CD4-positive, alpha-beta memory T cell (primary cell): ENCODE measurements at places on chromosomes 4 and X. TPM values are rescaled to one million over a fixed set of nuclear protein-coding genes. Genes with fewer than 3 reads are reported as not detected.

The UTP3 gene
- 43.2 TPM for total RNA-seq

DNA sequence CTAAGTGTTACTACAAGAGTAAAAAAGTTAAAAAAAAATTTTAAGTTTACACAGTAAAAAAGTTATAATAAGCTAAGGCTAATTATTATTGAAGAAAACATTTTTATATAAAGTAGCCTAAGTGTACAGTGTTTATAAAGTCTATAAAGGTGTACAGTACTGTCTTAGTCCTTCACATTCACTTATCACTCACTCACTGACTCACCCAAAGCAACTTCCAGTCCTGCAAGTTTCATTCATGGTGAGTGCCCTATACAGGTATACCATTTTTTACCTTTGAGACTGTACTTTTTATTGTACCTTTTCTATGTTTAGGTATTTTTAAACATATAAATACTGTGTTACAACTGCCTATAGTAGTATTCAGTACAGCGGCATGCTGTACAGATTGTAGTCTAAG lies 74.2 kb downstream of the TMEM165 start:
- H3K36me3 ChIP-seq, result peaks cover 8% of the 10 kb centered on the region
- no peak for DNase-seq
- H3K27ac ChIP-seq, result no peak overlapping the region

The BCORL1 gene
- 14.2 TPM for total RNA-seq

DNA sequence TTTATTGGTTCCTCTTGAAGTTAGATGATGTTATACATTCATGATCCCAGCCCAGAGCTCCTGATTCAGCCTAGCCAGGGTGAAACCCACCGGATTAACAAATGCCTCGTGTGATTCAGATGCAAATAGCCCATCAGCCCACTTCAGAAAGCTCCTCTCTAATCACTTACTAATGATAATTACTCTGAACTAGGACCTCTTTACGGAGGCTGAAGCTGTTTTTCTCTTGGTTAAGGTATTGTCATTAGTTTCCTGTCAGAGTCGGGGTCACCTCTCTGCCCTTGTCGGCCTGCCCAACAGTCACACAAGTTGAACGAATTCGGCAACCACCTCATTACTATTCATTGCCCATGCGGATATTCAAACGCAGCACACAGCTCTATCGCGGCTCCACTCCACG lies 36.6 kb downstream of the ZFP42 start:
- no peaks in the 10 kb centered on the region for H3K36me3 ChIP-seq
- H3K4me3 ChIP-seq, result no peak overlapping the region
- H3K4me1 ChIP-seq, result no peaks in the 10 kb centered on the region
- H3K27me3 ChIP-seq, result no peaks in the 10 kb centered on the region
- DNase-seq, result no peak

DNA sequence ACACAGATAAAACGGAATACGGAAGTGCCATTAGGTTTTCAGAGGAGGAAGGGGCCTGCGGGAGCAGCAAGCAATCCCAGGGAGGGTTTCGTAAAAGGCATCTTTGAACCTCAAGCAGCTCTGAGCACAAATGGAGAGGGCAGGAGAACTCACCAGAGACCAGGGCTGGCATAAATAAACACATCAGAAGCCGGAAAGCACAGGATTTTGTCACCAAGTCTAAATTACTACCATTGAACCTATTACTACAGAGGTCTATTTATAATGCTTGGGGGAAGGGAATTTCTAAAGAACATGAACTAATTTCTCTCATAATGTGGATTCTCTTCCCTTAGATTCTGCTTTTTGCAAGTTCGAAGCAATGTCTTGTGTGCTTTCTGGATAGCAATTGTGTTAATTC lies 39.6 kb upstream of the MBTPS2 start:
- H3K27ac ChIP-seq, result no peak overlapping the region
- no peaks in the 10 kb centered on the region for H3K4me1 ChIP-seq
- no peaks in the 10 kb centered on the region for H3K27me3 ChIP-seq
- no peaks in the 10 kb centered on the region for H3K36me3 ChIP-seq
- no peak overlapping the region for H3K4me3 ChIP-seq
- DNase-seq, result no peak

The NAT8L gene
- total RNA-seq, result not detected

The MAGEC2 gene
- total RNA-seq, result not detected

The RAI2 gene
- 1.2 TPM for total RNA-seq

The OTC gene
- total RNA-seq, result not detected

The RHOH gene
- 198 TPM for total RNA-seq

DNA sequence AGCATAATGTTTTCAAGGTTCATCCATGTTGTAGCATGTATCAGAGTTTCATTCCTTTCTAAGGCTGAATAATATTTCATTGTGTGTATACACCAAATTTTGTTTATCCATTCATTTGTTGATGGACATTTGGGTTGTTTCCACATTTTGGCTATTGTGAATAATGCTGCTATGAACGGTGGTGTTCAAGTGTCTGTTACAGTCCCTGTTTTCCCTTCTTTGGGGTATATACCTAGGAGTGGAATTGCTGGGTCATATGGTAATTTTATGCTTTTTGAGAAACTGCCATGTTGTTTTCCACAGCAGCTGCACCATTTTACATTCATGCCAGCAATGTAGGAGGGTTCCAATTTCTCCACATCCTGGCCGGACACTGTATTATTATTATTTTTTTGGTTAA lies 3.4 kb upstream of the USP9X start:
- no peaks in the 10 kb centered on the region for H3K27me3 ChIP-seq
- DNase-seq, result no peak
- H3K4me1 ChIP-seq, result peaks cover 7% of the 10 kb centered on the region
- no peaks in the 10 kb centered on the region for H3K36me3 ChIP-seq
- H3K4me3 ChIP-seq, result no peak overlapping the region

DNA sequence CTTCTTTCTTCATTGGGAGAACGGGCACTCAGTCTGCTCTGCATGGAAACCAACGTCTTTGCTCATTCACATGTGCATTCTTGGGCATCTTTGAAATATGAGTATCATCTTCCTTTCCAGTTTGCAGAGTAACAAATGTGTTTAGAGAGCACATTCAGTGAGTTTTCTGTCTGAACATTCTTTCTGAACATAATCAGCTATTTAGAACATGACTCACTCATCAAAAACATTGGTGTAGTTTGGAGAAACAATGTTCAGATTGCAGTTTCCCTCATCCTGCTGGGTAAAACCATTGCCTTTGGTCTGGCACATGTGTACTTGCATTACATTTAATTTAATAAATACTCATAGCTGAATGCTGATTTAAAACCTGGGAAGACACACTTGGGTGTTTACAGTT lies 81.5 kb upstream of the F9 start:
- no peaks in the 10 kb centered on the region for H3K4me1 ChIP-seq
- H3K27me3 ChIP-seq, result no peaks in the 10 kb centered on the region
- H3K27ac ChIP-seq, result no peak overlapping the region
- no peak overlapping the region for H3K4me3 ChIP-seq
- no peaks in the 10 kb centered on the region for H3K36me3 ChIP-seq
- no peak for DNase-seq

The STPG2 gene
- 0.84 TPM for total RNA-seq

DNA sequence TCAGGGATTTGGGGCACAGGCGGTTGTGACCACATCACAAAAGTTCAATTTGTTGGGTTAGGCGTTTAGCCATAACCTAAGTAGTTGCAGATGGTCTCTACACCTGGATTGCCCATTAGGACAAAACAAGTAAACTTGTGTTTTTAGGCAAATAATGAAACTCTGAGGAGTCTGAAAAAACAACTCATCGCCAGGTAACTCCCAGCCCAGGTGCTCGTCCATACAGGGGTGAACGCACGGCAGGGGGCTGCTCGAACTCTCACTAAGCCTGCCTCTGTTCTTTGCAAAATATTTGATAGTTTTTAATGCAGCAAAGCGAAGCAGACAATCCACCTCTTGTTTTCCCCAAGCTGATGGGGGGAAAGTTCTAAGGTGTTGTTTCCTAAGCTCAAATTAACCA lies 559 bp upstream of the RHOH start:
- DNase-seq, result no peak
- H3K36me3 ChIP-seq, result no peaks in the 10 kb centered on the region
- H3K4me3 ChIP-seq, result peak overlapping the region; percentile 84
- no peaks in the 10 kb centered on the region for H3K27me3 ChIP-seq

- no peak overlapping the region for H3K27ac ChIP-seq
- no peaks in the 10 kb centered on the region for H3K4me1 ChIP-seq
- DNase-seq, result no peak
- no peak overlapping the region for H3K4me3 ChIP-seq
- no peaks in the 10 kb centered on the region for H3K36me3 ChIP-seq
- no peaks in the 10 kb centered on the region for H3K27me3 ChIP-seq
Observed at GRCh38 chr4:76747563-76747962, 150.4 kb downstream of the SOWAHB start.

The CENPE gene
- 0.67 TPM for total RNA-seq

The CCSER1 gene
- total RNA-seq, result 1.7 TPM

The POF1B gene
- total RNA-seq, result 0.90 TPM

The DRP2 gene
- total RNA-seq, result not detected

DNA sequence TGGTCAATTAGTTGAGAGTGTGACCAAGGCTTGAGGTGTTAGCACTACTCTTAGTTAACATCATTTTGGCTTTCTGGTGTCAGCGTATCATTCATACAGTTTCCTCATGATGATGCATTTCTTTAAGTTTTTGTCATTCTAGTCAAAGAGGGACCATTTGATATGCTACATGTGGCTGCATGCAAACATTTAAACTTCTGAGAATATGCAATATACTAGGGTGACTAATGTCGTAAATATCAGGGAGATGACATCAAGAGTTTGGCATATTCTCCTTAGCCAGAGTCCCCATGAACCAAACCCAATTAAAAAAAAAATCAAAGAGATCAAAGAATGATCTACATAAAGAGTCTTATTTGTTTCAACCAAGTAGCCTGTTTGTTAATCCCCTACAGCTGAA lies 537.4 kb upstream of the PCDH7 start:
- no peak overlapping the region for H3K27ac ChIP-seq
- no peak for DNase-seq
- no peak overlapping the region for H3K4me3 ChIP-seq
- H3K4me1 ChIP-seq, result no peaks in the 10 kb centered on the region
- no peaks in the 10 kb centered on the region for H3K27me3 ChIP-seq

GRCh38 chrX:136666088-136666487 lies 18.1 kb downstream of the CD40LG start:
- DNase-seq, result no peak
- peaks cover 10% of the 10 kb centered on the region for H3K36me3 ChIP-seq
- H3K27me3 ChIP-seq, result no peaks in the 10 kb centered on the region
- H3K4me1 ChIP-seq, result peaks cover 95% of the 10 kb centered on the region
- H3K4me3 ChIP-seq, result no peak overlapping the region

DNA sequence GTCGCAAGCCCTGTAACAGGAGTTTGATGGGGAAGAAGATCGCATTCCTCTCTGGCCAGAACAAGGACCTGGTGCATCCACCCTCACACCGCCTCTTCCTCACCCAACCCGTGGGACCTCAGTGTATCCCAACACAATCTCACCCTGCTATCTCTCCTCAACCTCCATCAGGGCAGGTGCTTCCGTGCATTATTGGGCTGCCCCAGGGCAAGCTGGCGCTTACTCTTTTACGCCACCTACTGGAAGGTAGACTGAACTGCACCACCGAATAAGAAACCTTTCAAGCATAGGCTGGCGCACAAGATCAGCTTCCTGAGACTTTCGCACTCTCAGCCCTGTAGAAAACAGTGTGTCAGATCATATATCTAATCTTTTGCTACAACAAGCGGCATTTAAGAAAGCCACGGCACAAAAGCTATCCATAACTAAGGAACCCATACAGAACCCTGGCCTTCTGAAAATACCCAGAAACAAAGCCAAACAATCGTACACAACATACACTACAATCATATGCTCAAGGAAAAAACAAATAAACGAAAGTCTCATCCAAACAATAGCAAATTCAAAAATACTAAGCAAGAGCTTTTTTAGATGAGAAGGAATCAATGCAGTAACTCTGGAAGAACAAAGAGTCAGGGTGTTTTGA lies 209.3 kb downstream of the UGT8 start:
- H3K27ac ChIP-seq, result no peak overlapping the region
- H3K4me1 ChIP-seq, result no peaks in the 10 kb centered on the region
- H3K27me3 ChIP-seq, result no peaks in the 10 kb centered on the region
- DNase-seq, result peak; percentile 42

The NUP62CL gene
- 2.3 TPM for total RNA-seq

- no peak overlapping the region for H3K4me3 ChIP-seq
- DNase-seq, result no peak
- H3K27me3 ChIP-seq, result no peaks in the 10 kb centered on the region
- H3K36me3 ChIP-seq, result no peaks in the 10 kb centered on the region
- no peaks in the 10 kb centered on the region for H3K4me1 ChIP-seq
- H3K27ac ChIP-seq, result no peak overlapping the region
Observed at GRCh38 chr4:137203601-137204000, 328.7 kb downstream of the PCDH18 start.

The CXCL8 gene
- total RNA-seq, result 4.6 TPM

The ZCCHC18 gene
- total RNA-seq, result 9.5 TPM

- DNase-seq, result no peak
- no peak overlapping the region for H3K4me3 ChIP-seq
- H3K36me3 ChIP-seq, result no peaks in the 10 kb centered on the region
- peaks cover 3% of the 10 kb centered on the region for H3K4me1 ChIP-seq
- no peak overlapping the region for H3K27ac ChIP-seq
Observed at GRCh38 chrX:136941396-136942337, 61.1 kb upstream of the RBMX start.

GRCh38 chrX:50281253-50281652 lies 76.7 kb downstream of the CCNB3 start:
- H3K36me3 ChIP-seq, result no peaks in the 10 kb centered on the region
- no peaks in the 10 kb centered on the region for H3K4me1 ChIP-seq
- no peak overlapping the region for H3K4me3 ChIP-seq
- no peak overlapping the region for H3K27ac ChIP-seq
- DNase-seq, result no peak
- H3K27me3 ChIP-seq, result no peaks in the 10 kb centered on the region
